Thyroid gland (tissue), 4 donors: ENCODE measurements at places on chromosomes 2 and 18. TPM values are rescaled to one million over a fixed set of nuclear protein-coding genes. Genes with fewer than 3 reads are reported as not detected.

PROKR1 gene
- not detected for total RNA-seq

GTF2A1L gene
- total RNA-seq, result 4.2 TPM

USP40 gene
- 70.7 TPM for total RNA-seq

RAB17 gene
- 58.3 TPM for total RNA-seq

CROCC2 gene
- not detected for total RNA-seq

SPP2 gene
- not detected for total RNA-seq

SKA1 gene
- not detected for total RNA-seq

NUP35 gene
- 16.8 TPM for total RNA-seq

AGFG1 gene
- total RNA-seq, result 69.2 TPM

RAD51AP2 gene
- total RNA-seq, result 0.13 TPM

ALLC gene
- total RNA-seq, result not detected

RND3 gene
- total RNA-seq, result 13.7 TPM

ALS2 gene
- 36.4 TPM for total RNA-seq
